ENCODE measurements at places on chromosomes 13 and 19.

GRCh38 chr13:26503826-26504594 lies 53.5 kb upstream of the WASF3 start:
- DNase-seq: no peak

DNA sequence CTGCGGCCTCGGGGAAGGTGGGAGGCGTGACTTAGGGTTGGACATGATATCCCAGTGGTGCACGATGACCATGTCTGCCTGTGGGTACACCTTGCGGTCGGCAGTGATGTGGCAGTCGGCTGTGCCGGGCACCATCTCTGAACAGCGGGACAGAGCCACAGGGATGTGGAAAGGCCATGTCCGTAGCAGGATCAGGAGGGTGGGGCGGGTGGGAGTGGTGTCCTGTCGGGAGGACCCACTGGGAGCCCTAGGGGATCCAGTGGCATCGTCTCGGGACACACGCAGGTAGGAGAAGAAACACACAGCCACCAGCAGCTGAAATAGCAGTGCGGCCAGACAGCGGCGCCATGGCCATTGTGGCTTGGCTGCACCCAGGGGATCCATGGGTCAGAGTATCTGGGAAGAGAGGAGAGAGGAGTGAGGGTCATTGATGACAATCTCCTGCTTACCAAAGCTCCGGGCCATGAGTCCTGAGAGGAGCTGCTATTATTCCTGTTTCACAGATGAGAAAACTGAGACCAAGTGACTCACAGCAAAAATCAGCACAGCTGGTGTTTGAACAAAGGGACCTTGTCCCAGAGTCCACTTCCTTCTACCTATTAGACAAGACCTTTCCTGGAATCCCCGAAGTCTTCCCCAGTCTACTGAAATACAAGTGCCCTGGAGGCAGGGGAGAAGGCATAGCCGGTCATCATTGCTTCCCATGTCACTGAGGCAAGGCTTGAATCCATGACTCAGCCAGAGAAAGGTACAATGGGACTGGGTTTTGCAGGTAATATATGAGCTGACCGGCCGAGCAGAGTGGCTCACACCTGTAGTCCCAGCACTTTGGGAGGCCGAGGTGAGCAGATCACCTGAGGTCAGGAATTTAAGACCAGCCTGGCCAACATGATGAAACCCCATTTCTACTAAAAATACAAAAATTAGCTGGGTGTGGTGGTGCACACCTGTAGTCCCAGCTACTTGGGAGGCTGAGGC lies 5.2 kb upstream of the FUT6 start:
- no peak for DNase-seq

GRCh38 chr13:62246581-62246980 lies 830.9 kb upstream of the PCDH20 start:
- DNase-seq: no peak

DNA sequence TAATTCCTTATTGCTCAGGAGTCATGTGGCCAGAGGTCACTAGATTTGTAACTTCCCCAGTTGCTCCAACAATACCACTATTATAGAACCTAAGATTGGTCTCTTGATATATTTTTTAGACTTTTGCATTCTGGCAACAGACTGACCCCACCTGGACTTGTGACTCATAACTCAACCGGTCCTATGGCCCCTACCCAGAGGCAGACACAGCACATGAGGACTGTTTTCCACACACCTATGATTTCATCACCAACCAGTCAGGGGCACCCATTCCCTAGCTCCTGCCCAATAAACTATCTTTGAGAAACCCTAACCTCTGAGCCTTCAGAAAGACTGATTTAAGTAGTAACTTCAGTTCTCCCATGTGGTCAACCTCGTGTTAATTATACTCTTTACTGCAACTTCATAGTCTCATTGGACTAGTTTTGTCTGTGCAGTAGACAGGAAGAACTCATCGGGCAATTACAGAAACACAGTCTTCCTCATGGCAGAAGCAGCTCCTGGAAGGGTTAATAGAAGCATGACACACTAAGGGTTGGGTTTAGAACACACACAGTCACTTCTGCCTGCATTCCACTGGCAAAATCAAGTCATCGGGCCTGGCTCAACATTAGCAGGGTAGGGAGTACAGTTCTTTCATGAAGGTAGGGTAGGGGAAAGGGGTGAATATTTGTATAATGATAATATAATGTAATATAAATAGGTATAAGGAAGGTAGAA lies 251.8 kb downstream of the UQCRFS1 start:
- DNase-seq: no peak

GRCh38 chr19:3459089-3459881 lies 21.0 kb downstream of the SMIM24 start:
- peak; percentile 79 for DNase-seq

DNA sequence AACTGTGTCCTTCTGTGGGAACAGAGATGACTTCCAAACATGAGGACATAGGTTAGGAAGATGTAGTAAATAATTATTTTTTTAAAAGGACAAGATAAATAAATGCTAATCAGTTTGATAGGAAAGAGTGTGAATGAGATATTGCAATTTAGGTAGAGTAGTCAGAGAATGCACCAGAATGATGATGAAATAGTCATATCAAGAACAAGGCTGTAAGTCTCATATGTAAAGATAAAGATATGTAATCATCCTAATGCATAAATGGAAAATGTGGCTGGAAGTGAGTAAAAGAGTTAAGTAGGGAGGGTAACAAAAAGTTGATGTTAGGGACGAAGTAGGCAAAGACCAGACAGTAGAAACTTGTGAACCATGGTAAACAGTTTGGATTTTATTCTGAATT lies 1041.7 kb upstream of the MIR17HG start:
- DNase-seq: no peak

GRCh38 chr19:17841810-17842662 lies 5.7 kb downstream of the JAK3 start:
- DNase-seq: peak; percentile 54

DNA sequence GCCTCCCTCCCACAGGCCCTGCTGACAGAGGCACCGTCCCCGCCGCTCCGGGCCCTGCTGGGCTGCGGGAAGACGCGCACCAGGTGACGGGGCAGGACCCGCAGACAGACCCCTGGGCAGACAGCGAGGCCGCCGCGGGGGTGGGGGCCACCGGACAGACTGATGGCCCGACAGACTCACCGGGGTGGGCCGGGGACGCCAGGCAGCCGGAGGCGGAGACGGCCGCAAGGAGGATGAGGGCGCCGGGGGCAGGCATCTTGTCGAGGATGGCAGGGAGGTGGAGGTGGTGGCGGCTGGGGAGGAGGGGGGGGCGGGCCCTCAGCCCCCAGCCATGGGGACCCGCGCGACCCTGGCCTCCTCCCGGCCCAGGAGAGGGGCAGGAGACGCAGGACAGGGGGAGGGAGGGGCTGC lies 309 bp downstream of the LMTK3 start:
- DNase-seq: no peak

DNA sequence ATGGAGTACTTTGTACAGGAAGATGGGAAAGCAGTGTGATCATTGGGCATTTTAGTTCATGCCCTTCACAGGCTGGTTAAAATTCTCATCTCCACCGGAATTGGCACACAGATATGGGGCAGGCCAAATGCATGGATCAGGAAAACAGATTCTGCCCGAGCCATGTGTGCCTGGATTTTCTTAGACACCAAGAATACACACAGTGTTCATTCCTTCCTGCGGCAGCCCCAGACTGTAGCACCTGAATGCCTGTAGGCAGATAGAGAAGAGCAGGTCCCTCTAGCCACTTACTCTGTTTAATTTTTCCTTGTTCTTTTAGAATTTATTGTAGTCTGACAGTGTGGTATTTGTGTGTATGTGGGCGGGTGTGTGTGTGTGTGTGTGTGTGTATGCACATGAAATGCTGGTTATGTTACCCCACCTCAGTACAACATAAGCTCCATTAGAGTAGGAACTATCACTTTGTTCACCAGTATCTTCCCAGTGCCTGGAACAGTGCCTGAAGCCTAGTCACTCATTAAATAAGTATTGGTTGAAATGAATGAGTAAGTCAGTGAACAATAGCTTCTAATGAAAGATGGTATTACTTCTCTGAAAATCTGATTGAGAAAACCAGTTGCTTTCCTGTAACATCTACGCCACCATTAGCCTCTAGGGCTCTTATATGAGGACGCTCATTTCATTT lies 41.7 kb downstream of the FRY start:
- DNase-seq: no peak

- DNase-seq: no peak
Observed at GRCh38 chr13:54709546-54709945, 1680.9 kb downstream of the OLFM4 start.

- DNase-seq: no peak
Observed at GRCh38 chr13:76414320-76414719, 471.9 kb downstream of the KCTD12 start.

GRCh38 chr13:111347438-111347837 lies 27.0 kb downstream of the TEX29 start:
- no peak for DNase-seq

- DNase-seq: no peak
Observed at GRCh38 chr13:21020176-21020575, 41.2 kb downstream of the LATS2 start.
